Right hindlimb (tissue), 1 donor: ENCODE measurements at places on chromosomes 5 and 9.

DNA sequence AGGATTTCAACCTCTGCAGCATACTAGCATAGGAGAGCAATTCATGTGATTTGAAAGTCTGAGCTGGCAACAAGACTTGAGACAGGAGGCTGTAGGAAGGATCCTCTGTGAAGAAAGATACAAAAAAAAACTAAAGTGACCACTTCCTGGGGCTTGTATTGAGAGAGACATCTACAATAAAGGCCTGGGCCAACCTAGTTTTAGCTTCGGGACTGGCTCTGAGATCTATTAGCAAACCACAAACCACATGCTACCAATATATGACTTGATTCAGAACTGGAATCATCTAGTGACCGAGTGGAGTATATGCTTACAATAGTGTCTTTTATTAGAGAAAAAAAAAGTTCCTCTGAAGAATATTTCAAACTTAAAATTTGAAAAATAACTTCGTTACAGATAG, 1448.9 kb upstream of the CDH6 start:
- no peak for DNase-seq

DNA sequence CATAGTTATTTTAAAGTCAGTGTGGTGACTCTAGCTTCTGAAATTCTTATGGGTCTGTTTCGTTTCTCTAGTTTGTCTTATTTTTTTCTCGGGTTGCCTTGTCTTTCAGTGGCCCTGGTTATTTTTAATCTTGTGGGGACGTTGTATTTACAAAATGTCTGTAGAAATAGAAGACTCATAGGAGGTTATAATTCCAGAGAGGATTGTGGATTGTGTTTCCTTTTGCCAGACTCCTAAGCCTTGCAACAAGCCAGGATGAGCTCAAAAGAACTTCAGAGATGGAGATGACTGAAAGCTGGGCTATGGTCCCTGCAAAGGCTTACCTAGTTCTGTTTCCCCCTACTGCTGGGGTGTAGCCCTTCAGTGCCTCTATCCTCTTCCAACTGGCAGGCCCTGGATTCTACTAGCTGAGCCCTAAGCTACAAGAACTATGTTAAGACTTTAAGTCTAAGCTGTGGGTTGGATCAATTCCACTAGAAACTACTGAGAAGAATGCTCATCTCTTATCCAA, 32.2 kb upstream of the LECT2 start:
- no peak for DNase-seq

- no peak for DNase-seq
Measured at GRCh38 chr5:43415935-43416802, 4.0 kb upstream of the CCL28 start.

DNA sequence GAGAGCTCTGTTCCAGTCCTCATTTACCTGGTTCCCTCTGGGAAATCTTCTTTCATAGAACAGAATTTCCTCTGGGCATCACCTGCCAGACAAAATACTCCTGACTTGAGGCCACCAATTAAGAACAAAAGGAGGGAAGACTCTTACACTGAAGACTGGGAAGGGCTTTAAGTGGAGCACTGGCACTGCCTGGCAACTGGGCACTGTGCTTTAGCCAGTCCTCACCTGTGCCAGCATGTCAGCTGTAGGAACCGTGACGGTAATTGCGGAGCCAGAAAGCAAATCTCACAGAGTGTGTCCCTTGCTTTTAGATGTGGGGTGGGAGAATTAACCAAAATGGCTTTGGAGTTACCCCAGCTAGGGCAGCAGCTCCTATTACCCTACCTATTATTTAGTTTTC, 40.6 kb downstream of the FAM219A start:
- DNase-seq: no peak

GRCh38 chr9:89468281-89468960, 29.5 kb downstream of the SEMA4D start:
- no peak for DNase-seq

- DNase-seq: no peak
Measured at GRCh38 chr5:6069496-6070185, 308.7 kb downstream of the MED10 start.

DNA sequence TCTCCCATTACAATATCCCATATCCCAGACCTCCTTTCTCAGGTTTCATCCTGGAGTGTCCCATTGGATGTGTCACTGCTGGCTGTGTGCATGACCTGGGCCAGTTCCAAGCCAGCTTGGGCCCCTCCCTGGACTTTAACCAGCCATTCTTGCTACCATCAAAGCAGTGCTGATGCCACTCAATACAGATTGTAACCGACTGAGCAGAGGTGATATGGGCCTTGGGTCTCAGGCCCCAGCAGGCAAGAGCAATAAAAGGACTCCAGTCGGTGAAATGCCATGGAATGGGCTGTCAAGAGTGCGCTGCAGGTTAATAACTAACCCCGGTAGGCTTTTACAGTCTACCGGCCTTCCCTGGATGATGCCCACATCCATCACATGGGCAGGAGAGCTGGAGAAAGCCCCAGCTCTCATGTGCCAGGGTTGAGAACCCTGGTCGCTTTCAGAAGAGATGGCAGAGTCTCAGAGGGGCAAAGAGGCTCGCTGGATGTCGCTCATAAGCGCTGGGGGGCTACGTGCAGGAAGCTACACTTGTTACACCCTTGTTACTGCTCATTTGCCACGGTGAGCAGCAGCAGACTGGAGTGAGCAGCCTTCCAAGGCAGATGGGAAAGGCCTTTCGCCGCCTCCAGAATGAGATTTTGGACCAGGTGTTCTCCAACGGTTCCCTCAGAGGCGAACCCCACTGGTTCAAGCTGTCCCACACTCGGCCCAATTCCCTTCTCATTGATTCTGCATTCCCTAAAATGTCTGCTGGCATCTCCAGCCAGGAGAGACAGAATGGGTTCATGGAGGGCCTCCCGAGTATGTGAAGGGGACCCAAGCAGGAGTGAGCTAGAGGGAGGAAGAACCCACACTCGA, 13.2 kb downstream of the EPB41L4B start:
- no peak for DNase-seq

- peak; percentile 95 for DNase-seq
Measured at GRCh38 chr5:177366528-177367322, 9.0 kb downstream of the RGS14 start.

DNA sequence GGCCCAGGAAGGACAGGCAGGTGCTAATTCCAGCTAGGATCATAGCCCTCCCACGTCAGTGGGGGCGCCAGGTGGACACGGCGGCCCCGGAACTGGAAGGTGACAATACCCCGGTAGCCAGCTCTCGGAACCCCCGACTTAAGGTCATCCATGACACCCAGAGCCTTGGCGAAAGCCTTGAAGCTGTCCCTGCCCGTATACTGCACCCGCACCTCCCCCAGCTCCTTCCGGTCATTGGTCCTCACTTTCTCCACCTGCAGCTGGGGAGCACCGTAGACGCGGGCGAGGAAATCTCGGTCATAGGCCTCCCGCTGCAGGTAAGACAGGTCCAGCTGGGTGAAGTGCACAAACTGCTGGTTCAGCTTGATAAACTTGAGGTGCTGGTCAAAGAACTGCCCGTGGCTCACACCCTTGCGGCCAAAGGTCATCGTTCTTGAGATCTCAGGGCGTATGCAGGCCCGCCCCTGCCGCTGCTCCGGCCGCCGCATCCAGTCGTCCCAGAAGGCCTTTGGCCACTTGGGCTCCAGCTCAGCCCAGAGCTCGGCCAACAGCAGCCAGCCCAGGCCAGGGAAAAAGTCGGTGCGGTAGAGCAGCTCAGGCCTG, 10.9 kb downstream of the MGAT1 start:
- no peak for DNase-seq

- DNase-seq: no peak
Measured at GRCh38 chr5:157912621-157913325, 53.8 kb upstream of the CLINT1 start.

DNA sequence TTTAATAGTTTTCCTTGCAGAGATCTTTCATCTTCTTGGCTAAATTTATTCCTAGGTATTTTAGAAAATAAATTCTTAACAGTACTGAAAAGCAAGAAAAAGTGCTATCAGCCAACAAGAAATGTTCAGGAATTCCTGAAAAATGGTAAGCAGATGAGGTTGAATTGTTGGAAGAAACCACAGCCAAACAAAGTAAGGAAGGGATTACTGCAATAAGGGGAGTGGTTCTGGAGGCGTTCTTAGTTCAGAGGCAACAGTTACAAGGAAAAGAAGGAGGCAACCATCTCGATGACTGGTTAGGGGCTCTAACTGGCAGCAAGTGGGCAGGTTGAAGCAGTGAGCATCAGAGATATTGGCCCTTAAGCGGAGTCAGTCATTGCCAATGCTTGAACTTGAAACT, 12.8 kb upstream of the OR13J1 start:
- no peak for DNase-seq

DNA sequence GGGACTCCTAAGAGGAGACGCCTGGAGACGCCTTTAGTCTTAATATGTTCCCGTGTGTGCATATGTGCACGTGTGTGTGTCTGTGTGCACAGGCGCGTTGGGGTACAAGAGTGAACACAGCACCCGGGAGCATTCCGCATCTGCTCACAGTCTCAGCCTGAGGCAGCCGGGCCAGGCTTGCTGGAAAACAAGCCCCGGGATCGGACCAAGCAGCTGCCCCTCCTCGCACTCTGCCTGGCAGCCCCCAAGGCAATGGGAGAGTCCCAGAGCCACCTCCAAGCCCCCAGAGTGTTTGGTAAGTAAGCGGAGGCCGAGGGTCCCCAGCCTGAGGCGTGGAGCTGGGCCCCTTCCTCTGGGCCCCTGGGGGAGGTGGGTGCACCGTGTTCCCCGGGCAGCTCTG, 27.3 kb upstream of the UBAC1 start:
- DNase-seq: no peak

- DNase-seq: peak; percentile 61
Measured at GRCh38 chr5:134140530-134141201, 26.2 kb downstream of the TCF7 start.

DNA sequence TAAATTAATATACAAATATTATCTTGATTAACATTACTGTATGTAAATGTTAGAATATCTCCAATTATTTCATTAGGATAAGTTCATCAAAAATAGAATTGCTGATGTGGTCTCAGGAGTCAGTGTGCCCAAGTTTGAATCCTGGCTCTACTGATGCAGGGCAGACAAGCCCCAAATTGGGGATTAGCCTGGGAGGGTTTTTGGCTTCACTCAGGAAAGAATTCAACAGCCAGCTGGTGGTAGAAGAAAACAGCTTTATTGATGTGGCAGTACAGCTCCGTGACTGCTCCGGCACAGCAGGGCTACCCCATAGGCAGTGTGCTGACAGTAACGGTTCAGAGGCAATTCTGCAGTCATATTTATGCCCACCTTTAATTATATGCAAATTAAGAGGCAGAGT, 32.5 kb downstream of the COL27A1 start:
- DNase-seq: no peak

GRCh38 chr5:149414405-149415065, 35.4 kb upstream of the IL17B start:
- DNase-seq: no peak

GRCh38 chr9:132514821-132515220, 67.6 kb upstream of the BARHL1 start:
- DNase-seq: no peak

GRCh38 chr5:151647320-151647861, 39.3 kb downstream of the SPARC start:
- DNase-seq: no peak

DNA sequence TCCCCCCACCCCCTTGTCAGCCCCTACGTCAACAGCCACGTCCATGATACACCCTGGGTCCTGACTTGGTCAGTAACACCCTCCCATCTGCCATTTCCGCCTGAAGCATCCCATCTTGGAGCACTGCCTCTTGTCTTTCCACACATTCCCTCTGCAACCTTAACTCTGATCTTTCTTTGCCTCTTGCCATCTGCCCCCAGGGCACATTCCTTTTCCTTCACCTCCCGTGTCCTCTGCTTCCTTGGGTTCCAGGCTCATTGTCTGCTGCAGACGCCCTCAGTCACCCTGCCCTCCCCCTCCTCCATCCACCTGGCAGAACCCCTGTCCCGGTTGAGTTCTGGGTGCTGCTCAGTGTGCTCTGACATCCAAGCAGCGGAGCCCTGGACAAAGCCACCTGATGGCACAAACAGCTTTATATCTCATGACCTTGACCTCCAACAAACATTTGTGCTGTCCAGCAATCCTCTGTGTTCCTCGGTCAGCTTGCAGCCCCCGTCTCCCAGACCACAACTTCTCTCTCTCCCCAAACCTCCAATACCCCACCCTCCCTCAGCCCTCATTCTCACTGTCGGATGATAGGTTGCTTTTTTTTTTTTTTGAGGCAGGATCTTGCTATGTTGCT, 97.7 kb upstream of the IER5L start:
- no peak for DNase-seq

DNA sequence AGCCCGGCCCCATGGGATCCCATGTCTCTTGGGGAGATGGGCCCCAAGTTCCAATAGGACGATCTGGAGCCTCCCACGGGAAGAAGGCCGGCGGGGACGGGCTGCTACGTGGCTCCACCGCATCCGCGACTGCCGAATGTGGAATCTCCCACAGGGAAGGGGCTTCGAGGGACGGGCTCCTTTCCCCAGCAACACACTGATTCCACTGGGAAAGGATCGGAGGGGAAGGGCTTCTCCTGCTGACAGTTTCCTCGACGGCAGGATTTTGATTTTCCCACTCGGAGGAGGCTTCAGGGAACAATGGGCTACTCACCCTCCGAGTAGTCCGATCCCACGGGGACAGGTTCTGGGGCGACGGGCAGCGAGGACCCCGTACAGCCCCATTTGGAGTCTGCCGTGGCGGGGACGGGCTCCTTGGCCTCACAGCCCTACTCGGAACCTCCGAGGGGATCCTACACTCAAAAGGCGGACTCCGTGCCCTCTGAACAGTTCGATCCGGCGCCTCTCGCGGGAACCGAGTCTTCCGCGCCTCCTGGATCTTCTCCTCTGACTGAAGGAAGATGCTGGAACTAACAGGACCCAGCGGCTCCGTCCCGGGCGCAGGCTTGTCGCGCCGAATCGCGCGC, 1.3 kb downstream of the PROB1 start:
- no peak for DNase-seq

GRCh38 chr9:2662496-2662895, 40.9 kb downstream of the VLDLR start:
- DNase-seq: no peak

DNA sequence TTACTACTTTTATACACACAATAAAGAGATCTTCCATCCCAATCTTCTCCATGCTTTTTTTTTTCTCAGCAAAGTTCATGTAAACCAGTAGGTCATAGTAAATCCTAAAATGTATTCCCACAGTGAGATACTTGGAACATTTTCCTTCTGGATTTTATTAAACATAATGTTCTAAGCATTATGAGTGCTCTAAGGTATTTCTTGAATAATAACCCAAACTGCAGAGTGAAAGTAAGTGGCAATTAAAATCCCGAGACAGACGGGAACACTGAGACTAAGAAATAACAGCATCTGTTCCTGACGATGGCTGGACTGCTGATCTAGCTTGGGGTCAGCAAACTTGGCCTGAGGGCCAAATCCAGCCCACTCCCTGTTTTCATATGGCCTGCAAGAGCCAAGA, 359.8 kb downstream of the ARL15 start:
- peak; percentile 28 for DNase-seq
